ENCODE measurements at places on chromosomes 6 and 20.

- no peak for DNase-seq
- no peak overlapping the region for H3K4me3 ChIP-seq
- H3K36me3 ChIP-seq, result no peaks in the 10 kb centered on the region
- peaks cover 4% of the 10 kb centered on the region for H3K27me3 ChIP-seq
- no peak overlapping the region for H3K27ac ChIP-seq
These were observed 120.1 kb upstream of the PMEPA1 start for GRCh38 chr20:57829805-57830514.

GRCh38 chr6:96015518-96016333 is at the start of gene FUT9:
Gene FUT9 (plus strand): TSS chr6:96015974. CDS start chr6:96203156, 187,182 bp downstream.
- peaks cover 23% of the 10 kb centered on the region for H3K4me1 ChIP-seq
- H3K36me3 ChIP-seq, result no peaks in the 10 kb centered on the region
- H3K27ac ChIP-seq, result no peak within 1 kb of the TSS
- H3K27me3 ChIP-seq, result peaks cover 53% of the 10 kb centered on the region

DNA sequence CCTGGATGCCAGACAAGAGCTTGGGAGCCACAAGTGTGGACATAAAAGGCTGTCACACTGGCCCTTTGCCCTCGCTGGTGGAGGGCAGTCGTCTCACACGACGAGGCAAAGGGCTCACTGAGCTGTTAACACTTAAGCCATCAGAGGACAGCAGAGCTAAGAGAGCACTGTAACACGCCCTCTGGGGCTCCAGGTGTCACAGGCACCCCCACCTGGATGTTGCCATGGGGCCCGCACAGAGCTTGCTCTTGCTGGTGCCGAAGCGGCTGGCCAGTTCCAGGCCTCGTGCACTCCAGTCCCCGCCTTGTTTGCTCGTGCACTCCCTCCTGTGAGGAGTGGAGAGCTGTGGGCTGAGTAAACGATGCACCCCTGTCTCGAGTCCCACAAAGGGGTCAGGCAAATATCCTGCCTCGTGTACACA is 37.4 kb downstream of the SLC35D3 start:
- H3K27ac ChIP-seq, result no peak overlapping the region
- DNase-seq, result no peak
- peaks cover 12% of the 10 kb centered on the region for H3K4me1 ChIP-seq
- H3K27me3 ChIP-seq, result peaks cover 6% of the 10 kb centered on the region
- no peak overlapping the region for H3K4me3 ChIP-seq

GRCh38 chr20:47027042-47027441 is 132.4 kb downstream of the EYA2 start:
- H3K36me3 ChIP-seq, result peaks cover 3% of the 10 kb centered on the region
- DNase-seq, result no peak
- H3K27me3 ChIP-seq, result no peaks in the 10 kb centered on the region

DNA sequence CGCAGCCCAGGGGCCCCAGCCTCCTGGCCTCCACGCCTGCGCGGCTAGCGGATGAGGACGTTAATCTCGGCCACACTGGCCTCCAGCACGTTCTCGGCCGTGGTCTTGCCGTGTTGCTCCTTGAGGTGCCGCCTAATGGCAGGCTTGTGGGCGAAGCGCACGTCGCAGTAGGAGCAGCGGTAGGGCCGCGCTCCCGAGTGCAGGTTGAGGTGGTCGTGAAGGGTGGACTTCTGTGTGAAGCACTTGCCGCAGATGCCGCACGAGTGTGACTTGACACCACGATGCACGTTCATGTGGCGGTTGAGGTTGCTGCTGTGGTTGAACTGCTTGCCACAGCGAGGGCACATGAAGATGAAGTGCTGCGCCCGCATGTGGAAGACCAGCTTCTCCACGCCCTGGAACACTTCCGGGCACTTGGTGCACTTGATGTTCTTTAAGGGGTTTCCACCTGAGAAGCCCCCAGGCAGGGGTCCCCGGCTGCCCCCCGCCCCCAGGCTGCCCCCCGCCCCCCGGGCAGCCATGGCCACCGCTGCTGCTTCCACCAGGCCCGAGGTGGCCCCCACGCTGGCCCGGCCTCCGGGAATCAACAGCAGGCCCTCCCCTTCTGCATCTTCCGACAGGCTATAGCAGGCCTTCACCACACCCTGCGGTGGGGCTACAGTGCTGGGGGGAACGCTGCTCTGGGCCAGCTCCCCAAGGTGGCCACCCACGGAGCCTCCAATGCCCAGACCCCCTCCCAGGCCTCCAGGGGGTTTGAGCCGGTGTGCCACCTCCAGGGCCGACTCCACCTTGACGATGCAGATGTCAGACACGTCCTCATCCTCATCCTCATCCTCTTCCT is 1.8 kb downstream of the ZBTB12 start:
- H3K27ac ChIP-seq, result no peak overlapping the region
- DNase-seq, result no peak
- peaks cover 38% of the 10 kb centered on the region for H3K4me1 ChIP-seq
- peak overlapping the region; percentile 68 for H3K4me3 ChIP-seq
- H3K27me3 ChIP-seq, result no peaks in the 10 kb centered on the region

GRCh38 chr6:149261364-149262040 is 56.0 kb upstream of the TAB2 start:
- peaks cover 23% of the 10 kb centered on the region for H3K27me3 ChIP-seq
- H3K36me3 ChIP-seq, result no peaks in the 10 kb centered on the region
- H3K27ac ChIP-seq, result no peak overlapping the region
